ENCODE measurements at places on chromosomes 13 and 19.
A peak's percentile ranks its signal among the peaks of the same experiment; 100 is the strongest.

DNA sequence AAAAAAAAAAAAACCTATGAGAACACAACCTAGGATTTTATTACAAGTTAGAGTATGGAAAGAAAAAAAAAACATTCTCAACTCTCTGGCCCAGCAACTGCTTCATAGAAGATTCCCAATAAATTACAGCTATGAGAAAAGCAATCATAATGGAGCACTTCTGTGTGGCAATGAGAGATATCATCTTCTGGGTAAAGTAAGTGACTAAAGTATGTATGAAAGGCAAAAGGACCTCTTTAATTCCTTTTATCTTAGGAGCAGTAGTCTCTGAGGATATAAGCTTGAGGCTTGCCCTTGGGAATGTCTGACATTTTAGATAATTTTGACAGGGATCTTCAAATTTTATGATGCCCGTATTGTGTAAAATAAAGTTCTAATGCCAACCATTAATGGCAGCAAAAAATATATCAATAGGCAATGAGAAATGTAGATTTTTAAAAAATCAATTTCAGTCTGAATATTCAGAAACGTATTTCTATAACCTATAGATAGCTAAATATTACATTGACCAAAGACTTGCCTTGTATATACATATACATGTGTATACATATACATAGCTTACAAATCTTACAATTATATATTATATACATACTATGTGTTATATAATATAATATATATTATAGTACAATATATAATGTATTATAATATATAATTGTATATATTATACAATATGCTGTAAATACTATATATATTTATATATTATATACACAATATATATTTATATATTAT, 823.9 kb upstream of the SLITRK1 start:
- no peak for DNase-seq

DNA sequence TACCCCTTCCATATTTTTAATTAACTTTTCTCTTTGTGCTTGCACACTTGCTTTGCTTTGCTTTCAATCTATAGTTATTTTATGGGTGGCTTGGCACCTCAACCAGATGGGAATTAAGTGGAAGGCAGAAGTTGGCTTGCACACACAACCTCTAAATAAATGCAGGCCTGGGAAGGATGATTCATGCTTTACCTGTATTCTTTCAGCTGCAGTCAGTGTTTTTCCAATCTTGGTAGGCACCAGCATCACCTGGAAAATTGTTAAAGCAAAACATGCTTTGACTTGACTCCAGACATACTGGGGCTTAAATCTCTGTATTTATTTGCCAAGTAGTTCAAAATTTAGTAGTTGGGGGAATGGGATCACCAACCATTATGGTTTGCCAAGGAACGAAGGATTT, 543.0 kb downstream of the GPC6 start:
- DNase-seq: no peak

- DNase-seq: no peak
Measured at GRCh38 chr19:45104658-45105349, 11.8 kb downstream of the PPP1R37 start.

- no peak for DNase-seq
Measured at GRCh38 chr13:40640202-40640601, 26.2 kb downstream of the FOXO1 start.

DNA sequence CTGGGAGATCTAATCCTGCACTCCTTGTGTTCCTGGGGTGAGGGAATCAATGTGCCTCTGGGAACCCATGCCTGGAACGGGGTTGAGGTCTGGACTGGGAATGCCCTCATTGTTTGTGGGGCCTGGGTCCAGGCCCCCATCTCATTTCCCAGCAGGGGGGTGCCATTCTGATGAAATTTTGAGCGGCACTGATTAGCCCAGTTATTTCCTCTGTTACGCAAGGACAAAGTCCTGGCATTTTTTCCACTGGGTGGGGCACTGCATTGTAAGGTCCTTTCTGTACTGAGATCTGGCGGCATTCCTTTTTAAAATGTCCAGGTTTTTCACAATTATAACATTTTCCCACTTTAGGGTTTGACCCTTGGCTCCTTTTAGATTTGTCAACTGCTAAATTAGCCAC, 14.8 kb downstream of the FPR3 start:
- DNase-seq: no peak

DNA sequence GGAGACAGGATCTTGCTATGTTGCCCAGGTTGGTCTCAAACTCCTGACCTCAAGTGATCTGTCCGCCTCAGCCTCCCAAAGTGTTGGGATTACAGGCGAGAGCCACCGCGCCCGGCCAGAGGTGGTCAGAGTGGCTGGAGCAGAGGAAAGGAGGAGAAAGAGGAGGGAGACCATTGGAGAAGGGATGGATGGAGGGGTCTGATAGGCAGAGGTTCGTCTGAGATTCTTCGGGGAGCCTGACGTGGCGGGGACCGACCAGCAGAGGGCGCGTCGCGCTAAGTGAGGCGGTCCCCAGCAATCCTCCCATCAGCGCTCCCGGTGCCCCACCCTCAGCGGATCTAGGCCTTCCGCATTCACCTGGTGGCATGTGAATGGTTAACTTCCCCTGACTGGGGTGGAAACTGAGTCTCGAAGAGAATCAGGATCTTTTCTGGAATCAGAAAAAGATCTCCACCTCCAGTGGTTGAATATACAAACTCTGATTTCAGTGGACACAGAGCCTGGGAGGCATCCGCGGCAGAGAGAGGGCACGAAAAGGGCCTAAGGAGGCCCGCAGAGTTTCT, 8.8 kb downstream of the GTPBP3 start:
- peak; percentile 58 for DNase-seq

DNA sequence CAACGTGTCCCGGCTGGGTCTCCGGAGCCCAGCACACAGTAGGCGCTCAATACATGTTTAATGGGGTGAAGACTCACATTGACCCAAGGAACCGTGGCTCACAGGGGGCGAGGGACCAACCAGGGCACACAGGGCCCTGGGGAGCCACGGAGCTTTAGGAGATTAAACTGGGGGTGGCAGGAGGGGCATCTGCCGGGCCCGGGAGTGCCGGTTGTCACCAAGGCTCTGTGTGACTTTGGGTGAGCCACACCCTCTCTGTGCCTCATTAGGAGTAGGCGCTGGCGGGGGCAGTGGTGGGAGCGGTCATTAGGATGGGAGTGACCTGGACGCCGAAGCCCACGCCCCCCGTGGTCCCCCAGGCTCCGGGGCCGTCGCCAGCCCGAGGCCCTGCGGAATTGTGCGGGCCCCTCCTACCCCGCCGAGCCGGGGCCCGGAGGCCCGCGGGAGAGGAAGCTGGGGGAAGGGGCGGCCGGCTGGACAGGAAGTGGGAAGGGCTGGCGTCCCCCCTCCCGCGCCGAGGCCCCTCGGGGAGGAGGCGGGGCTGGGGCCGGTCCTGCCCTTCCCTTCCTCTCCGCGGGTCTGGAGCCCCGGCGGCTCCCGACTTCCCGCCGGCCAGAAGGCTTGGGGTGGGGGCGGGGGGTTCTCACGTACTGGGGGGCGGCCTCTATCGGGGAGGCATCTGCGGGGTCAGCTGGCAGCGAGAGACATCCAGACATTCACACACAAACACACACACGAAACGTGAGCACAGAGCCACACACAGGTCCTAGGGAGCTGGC, 1.8 kb upstream of the SSBP4 start:
- no peak for DNase-seq

GRCh38 chr19:33758541-33759013, 38.1 kb upstream of the KCTD15 start:
- no peak for DNase-seq

DNA sequence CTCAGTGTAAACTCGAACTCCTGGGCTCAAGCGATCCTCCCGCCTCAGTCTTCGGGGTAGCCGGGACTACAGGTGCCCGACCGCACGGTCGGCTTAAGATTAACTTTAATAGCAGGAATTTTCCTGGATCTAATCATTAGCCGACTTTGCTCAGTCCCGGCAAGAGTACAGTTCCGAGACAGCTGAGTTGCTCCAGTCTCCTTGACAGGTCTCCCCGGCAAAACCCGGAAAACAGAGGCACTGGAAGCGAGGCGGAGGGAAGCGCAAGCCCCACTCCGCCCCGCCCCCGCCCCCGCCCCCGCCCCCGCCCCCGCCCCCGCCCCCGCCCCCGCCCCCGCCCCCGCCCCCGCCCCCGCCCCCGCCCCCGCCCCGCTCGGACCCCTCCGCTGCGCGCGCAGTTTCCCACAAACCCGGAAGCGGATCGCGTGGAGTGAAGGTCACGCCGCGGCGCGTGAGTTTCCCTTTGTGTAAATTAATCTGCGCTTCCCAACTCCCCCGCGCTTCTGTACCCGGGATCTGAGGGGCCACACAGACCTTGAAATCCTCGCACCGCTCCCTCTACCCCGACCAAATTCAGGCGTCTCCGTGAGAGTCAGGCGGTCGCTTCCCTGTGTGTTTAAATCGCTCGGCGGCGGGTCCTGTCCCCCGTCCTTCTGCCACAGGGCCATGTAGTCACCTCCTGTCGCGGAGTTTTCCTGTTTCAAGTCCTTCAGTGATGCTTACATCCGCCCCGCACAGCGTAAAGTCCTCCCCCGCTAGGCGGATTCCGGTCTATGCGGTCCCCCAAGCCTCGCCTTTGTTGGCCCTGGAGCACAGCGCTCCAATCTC, at the start of gene ZNF480:
Gene ZNF480, plus strand, starts transcription at position 397 of the 828 bp plus-strand sequence. CDS start 3,244 bp downstream, outside the sequence.
- DNase-seq: peak; percentile 79

- no peak for DNase-seq
Measured at GRCh38 chr13:25380741-25381324, 9.1 kb downstream of the ATP8A2 start.

DNA sequence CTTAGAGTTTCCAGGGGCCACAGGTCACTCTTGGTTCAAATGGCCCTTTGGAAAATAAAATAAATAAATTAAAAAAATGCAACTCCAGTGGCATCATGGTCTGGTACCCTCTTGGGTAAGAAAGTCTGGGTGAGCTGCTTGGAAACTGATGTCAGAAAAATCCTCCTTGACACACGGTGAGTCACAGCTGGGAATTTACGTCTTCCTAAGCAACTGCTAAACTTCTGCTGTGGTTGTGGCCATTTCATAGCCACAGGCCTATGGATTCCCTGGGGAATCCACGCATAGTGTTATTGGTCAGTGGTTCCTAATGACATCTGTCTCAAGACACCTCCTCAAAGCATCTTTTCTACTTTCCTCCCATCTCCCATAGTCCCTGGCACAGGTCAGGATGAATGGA, 220.8 kb downstream of the COG6 start:
- no peak for DNase-seq

- DNase-seq: no peak
Measured at GRCh38 chr13:38440666-38441065, 91.0 kb downstream of the UFM1 start.

DNA sequence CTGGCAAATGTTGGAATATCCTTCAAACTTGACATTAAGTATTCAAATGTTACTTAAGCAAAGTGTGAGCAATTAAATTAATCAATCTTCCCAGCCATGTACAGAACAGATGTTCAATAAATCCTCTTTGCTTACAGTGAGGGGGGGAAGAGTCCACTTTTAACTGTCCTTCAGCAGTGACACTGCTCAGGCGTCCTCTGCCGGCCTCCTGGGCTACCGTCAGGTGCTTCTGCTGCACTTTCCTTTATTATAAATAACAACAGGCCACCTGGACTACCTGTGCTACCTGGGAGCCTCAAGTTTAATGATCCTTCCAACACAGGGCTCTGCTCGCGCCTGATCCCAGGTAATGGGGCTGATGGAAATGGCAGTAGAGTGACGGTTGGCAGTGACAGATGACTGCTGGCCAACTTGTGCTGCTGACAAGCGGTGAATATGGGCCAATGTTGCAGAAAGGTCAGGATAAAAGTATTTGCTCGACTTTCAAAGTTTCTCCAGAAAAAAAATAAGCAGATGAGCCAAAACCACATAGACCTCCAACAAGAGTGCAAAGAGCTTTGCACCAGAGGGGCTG, 460.0 kb upstream of the ZNF507 start:
- DNase-seq: no peak

DNA sequence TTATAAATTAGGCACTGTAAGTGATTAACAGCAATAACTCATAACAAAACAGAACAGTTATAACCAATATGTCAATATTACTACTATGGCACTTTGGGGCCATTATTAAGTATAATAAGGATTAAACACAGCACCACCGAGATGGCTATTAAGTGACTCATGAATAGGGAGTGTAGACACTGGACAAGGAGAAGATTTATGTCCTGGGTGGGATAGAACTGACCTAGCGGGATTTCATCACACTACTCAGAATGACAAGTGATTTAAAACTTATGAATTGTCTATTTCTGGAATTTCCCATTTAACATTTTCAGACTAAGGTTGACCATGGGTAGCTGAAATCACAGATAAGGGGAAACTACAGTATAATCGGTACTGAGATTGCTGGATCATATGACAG, 79.0 kb upstream of the SLC7A1 start:
- no peak for DNase-seq

DNA sequence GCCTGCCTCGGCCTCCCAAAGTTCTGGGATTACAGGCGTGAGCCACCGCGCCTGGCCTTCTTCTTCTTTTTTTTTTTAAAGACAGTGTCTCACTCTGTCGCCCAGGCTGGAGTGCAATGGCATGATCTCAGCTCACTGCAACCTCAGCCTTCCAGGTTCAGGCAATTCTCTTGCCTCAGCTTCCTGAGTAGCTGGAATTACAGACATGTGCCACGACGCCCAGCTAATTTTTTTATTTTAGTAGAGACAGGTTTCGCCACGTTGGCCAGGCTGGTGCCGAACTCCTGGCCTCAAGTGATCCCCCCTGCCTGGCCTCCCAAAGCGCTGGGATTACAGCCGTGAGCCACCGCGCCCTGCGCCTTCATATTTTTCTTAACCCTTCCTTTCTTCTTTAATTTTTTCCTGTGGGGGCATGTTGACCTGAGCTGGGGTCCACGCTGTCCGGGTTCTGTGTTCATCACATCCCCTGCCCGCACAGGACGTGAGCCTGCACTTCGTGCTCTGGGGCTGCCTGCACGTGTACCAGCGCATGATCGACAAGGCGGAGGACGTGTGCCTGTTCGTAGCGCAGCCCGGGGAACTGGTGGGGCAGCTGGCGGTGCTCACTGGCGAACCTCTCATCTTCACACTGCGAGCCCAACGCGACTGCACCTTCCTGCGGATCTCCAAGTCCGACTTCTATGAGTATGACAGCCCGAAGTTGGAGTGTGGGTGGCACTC, 14.1 kb downstream of the PNPLA6 start:
- DNase-seq: no peak

DNA sequence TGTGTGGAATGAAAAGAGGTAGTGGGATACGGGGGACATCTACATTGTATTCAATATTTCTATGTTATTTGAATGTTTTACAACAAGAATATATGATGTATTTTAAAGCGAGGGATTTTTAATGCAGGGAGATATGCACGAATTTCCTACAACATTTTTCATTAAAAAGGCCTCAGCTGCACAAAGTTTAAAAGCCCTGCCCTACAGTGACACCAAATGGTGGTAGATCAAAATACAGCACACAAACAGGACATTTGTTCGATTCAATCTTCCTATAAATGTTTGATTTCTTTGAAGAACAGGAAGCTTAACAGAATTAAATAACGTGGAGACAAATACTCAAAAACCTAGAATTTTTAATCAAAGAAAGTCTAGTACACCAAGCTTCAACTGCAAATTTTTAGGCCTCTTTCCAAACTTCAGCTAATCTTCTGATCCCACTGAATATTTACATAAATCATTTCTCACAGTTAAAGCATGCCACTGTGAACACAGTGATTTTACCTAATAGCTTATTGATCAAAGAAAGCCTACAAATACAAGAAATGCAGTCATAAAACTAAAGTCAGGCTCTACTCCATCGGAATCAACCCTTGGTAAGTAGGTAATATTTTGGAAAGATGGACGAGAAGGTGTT, 257.2 kb downstream of the DIAPH3 start:
- no peak for DNase-seq

Data from stimulated activated CD8-positive, alpha-beta memory T cell treated with anti-CD3 and anti-CD28 coated beads, Interleukin-4, amount 100 ng/mL, for 1 hour (primary cell).